ENCODE measurements at places on chromosomes 6 and 20.

DNA sequence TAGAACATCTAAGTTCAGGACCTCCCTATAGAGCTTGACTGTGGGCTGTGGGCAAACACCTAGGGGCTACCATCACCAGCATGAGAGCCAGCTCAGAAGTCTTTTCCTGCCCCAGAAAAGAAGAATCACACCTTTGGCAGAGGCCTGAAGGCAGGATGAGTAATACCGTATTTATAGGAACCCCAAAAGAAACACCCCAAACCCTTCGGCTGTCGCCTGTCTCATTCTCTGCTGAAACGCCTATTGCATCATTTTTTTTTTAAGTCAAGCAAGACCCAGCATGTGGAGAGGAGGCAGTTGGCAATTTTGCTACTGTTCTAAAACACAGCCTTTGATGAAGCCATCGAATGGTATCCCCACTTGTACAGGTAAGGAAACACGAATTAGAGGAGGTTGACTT is 436.4 kb downstream of the TFAP2A start:
- no peak for DNase-seq

DNA sequence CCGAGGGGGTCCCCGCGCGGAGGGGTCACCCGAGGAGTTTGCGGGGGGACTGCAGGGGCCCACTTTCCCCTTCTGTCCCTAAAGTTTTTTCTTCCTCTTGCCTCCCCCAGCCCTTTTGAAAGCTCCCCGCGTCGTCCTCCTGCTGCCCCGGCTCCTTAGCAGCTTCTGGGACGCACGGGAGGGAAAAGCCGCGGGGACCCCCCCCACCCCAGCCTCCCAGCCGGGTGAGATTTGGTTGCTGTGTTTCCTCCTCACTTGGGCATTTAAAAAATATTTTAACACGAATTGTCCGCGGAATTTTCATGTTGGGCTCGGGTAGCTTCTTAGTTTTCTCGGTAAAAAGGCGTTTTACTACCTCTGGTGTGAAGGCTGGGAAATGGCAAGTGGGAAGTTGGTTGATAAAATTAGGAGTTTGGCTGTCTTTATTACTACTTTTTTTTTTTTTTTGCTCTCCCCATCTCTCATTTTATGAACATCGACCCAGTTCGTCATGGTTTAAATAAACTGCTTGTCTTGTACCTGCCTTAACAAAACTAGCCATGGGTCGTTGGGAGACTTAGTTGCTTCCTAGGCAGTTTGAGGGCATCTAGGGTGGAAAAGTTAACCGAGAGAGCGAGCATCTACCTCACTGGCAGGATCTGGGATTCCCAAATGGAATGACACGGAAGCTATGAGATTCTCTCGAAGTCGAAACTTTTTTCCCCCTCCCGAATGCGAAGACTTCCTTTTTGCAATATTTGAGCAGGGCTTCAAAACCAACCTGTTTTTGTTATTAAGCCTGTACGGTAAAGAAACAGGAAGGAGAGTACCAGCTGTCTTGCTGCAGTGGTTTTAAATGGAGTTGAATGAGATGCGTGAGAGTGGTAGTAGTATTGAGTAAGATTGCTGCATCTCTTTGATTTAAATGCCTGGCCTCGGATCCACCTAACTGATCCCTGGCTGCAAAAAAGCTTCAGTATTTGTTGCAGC is 868 bp downstream of the NCOA3 start:
- peak; percentile 56 for DNase-seq

DNA sequence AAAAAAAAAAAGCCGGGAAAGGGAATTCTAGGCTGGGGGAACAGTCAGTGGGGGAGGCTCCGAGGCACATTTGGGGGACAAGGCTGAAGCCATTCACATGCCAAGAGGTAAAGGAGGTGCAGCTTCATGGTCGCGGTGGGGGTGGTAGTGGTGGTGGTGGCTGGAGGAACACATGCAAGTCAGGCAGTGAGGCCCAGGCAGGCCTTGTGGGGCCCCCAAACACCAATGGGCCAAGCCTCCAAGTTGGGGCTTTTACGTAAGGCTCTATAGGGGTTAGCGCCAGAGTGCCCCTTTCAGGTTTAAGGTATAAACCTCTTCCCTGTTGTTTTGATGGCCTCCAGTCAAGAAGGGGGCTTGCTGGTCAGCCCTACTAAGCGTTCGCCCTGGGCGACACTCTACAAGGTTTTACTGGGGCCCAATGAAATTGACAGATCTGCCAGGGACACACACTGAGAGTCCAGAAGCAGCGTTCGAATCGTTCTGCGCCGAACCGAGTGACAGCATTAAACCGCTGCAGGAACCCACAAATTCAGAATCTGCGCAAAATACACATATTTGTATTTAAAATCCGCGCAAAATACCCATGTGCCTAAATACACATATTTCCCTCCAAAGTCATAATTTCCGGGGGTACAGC is 818 bp upstream of the AP5S1 start:
- DNase-seq, result no peak

GRCh38 chr20:48740712-48741111 is 87.1 kb downstream of the PREX1 start:
- no peak for DNase-seq

DNA sequence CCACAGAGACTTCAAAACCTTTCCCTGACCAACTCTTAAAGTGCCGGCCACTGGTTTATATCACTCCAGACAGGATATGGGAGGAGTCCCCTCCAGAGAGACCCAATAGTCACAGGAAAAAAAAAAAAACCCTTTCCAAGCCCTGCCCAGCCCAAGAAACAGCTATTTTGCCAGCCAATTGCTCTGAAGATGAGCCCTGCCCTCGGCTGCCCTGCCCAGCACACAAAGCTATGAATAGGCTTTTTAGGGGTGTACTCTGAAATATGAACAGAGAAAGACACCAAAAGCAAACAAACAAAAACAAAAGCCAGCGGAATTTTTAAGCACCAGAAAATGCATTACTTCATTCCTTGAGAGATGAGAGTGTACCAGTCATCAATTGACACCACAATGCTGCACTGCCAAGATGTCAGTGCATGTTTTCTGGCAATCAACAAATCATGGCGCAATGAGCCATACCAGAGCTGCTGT is 275.1 kb downstream of the C6orf118 start:
- DNase-seq, result no peak

DNA sequence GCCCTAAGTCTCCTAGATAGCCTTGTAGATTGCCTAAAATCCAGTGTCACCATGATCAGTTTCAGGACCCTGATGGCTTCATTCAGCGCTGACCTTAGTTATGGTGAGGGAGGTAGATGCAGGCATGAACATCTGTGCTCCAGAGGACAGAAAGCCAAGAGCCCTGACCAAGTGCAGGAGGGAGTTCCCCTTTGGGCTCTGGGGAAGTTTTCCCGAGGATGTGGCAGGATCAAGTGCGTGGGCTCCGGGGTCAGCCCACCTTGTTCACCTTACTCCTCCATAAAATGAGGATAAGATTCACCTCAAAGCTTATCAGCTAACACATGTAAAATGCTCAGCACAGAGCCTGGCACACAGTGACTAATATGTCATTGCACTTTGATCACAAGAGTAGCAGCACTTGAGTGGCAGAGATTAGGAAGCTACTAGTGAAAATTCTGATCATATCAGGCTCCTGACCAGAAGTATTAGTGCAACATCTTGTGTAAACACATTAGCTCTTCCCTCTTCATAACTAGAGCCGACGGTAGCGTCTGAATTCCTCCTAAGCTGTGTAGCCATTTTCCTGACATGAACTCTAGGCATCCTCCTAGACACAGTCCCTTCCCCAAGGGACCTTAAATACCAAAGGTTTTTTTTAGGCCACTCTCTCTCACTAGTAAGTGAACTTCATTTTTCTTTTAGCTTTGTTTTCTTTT is 125.2 kb downstream of the SULF2 start:
- no peak for DNase-seq
